Purkinje cell (primary cell): ENCODE measurements at places on chromosomes 16 and 17. TPM values are rescaled to one million over a fixed set of nuclear protein-coding genes. Genes with fewer than 3 reads are reported as not detected.

The BOLA2 gene
- polyA plus RNA-seq: 0.36 and 0.75 TPM in 2 replicates

The MXRA7 gene
- 33.4 and 33.6 TPM in 2 replicates for polyA plus RNA-seq

The CLN3 gene
- 3.8 and 12.8 TPM in 2 replicates for polyA plus RNA-seq

The KDM6B gene
- polyA plus RNA-seq: 0.12 and 0.13 TPM in 2 replicates

The CES5A gene
- not detected in 2 replicates for polyA plus RNA-seq

The KRTAP4-4 gene
- polyA plus RNA-seq: not detected in 2 replicates

The LRRC46 gene
- polyA plus RNA-seq: 6.0 TPM in 1 of 2 replicates, not detected in the other

The ZNF287 gene
- polyA plus RNA-seq: 5.3 and 18.5 TPM in 2 replicates

The C17orf107 gene
- polyA plus RNA-seq: 0.75 TPM in 1 of 2 replicates, not detected in the other

The MAF gene
- polyA plus RNA-seq: 3.1 and 3.4 TPM in 2 replicates

The TMEM88 gene
- 0.30 TPM in 1 of 2 replicates, not detected in the other for polyA plus RNA-seq

The DOC2A gene
- 2.3 and 11.0 TPM in 2 replicates for polyA plus RNA-seq

The CACNG4 gene
- 0.18 and 0.27 TPM in 2 replicates for polyA plus RNA-seq

The HOXB9 gene
- polyA plus RNA-seq: not detected in 2 replicates

The PITPNM3 gene
- polyA plus RNA-seq: 2.5 and 6.4 TPM in 2 replicates

The TBC1D3C gene
- not detected in 2 replicates for polyA plus RNA-seq

The CDK5R1 gene
- polyA plus RNA-seq: 37.6 and 48.5 TPM in 2 replicates

The CSH1 gene
- polyA plus RNA-seq: not detected in 2 replicates

The KLHL10 gene
- not detected in 2 replicates for polyA plus RNA-seq

The HAP1 gene
- polyA plus RNA-seq: 0.27 and 1.7 TPM in 2 replicates

The TBC1D3K gene
- not detected in 2 replicates for polyA plus RNA-seq

The ABCA5 gene
- 113 and 114 TPM in 2 replicates for polyA plus RNA-seq

The SMARCE1 gene
- 65.2 and 73.0 TPM in 2 replicates for polyA plus RNA-seq

The SMG1 gene
- polyA plus RNA-seq: 8.5 and 8.7 TPM in 2 replicates

The GCGR gene
- polyA plus RNA-seq: not detected in 2 replicates

The CPHXL2 gene
- polyA plus RNA-seq: not detected in 2 replicates

The ARHGDIA gene
- 17.8 and 18.9 TPM in 2 replicates for polyA plus RNA-seq

The PRSS27 gene
- polyA plus RNA-seq: 0.10 TPM in 1 of 2 replicates, not detected in the other
